ENCODE measurements at places on chromosomes 16 and 17. TPM values are rescaled to one million over a fixed set of nuclear protein-coding genes. Genes with fewer than 3 reads are reported as not detected.
A peak's percentile ranks its signal among the peaks of the same experiment; 100 is the strongest.

Gene SCNN1G
- total RNA-seq: 11.5 TPM

Gene NTN1
- total RNA-seq: 1.8 TPM

Gene LYRM9
- total RNA-seq: 21.7 TPM

Gene RTN4RL1
- total RNA-seq: 10.7 TPM

Gene MGAT5B
- 2.3 TPM for total RNA-seq

Gene SLC47A2
- total RNA-seq: 46.3 TPM

Gene MT1H
- total RNA-seq: 4.4 TPM

Gene KRT25
- total RNA-seq: not detected

Gene TERB1
- 0.19 TPM for total RNA-seq

Gene CEP112
- 27.4 TPM for total RNA-seq

Gene KRTAP4-5
- total RNA-seq: not detected

GRCh38 chr16:25109643-25110042 is 1.9 kb upstream of the LCMT1 start:
- no peak overlapping the region for H3K4me3 ChIP-seq
- no peaks in the 10 kb centered on the region for H3K27me3 ChIP-seq
- no peak for DNase-seq
- H3K27ac ChIP-seq: peak overlapping the region; percentile 24
- peaks cover 14% of the 10 kb centered on the region for H3K4me1 ChIP-seq

- no peak overlapping the region for H3K4me3 ChIP-seq
- H3K36me3 ChIP-seq: no peaks in the 10 kb centered on the region
- H3K4me1 ChIP-seq: peaks cover 2% of the 10 kb centered on the region
- H3K27ac ChIP-seq: no peak overlapping the region
Measured at GRCh38 chr16:17270683-17271109, 200.1 kb downstream of the XYLT1 start.

- H3K36me3 ChIP-seq: no peaks in the 10 kb centered on the region
- H3K27ac ChIP-seq: no peak overlapping the region
- H3K27me3 ChIP-seq: no peaks in the 10 kb centered on the region
- H3K4me3 ChIP-seq: no peak overlapping the region
- DNase-seq: no peak
- peaks cover 27% of the 10 kb centered on the region for H3K4me1 ChIP-seq
Measured at GRCh38 chr17:37792787-37793186, 47.9 kb upstream of the HNF1B start.

DNA sequence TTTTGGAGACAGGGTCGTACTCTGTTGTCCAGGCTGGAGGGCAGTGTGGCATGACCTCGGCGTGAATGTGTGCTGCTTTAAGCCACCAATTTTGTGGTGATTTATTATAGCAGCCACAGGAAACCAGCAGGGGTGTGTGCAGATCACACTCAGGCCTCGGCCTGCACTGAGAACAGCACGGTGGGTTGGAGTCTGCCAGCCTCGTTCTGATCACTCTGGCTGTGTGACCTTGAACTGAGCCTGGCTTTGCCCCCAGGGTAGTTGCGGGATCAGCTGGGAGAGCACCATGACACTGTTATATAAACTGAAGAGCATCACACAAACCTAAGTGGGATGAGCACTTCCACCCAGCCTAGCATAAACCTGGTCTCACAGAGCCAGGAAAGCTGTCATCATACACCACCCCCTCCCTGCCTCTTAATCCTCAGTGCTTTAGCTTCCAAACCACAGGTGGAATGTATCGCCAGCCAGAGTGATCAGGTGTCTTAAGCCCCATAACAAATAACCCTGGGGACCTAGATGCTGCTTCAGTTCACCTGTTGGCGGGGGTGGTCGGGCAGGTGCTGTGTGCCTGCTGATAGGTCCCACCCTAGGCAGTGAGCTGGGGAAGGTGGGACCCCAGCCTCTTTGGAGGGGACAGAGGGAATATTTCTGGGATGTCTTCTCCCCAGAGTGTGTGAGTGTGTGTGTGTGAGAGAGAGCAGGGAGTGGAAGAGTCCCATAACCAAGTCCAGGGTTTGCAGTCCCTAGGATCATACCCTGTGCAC is 28.6 kb upstream of the NDRG4 start:
- H3K27me3 ChIP-seq: peaks cover 5% of the 10 kb centered on the region
- DNase-seq: no peak
- H3K4me3 ChIP-seq: no peak overlapping the region

- H3K27me3 ChIP-seq: no peaks in the 10 kb centered on the region
- no peaks in the 10 kb centered on the region for H3K4me1 ChIP-seq
- peak; percentile 38 for DNase-seq
- no peak overlapping the region for H3K27ac ChIP-seq
Measured at GRCh38 chr16:56300891-56301850, 109.9 kb downstream of the GNAO1 start.

GRCh38 chr16:72467157-72467759 is 295.3 kb upstream of the PMFBP1 start:
- no peaks in the 10 kb centered on the region for H3K27me3 ChIP-seq
- no peaks in the 10 kb centered on the region for H3K36me3 ChIP-seq
- no peak for DNase-seq
- H3K27ac ChIP-seq: no peak overlapping the region

- DNase-seq: no peak
- H3K4me1 ChIP-seq: no peaks in the 10 kb centered on the region
- H3K36me3 ChIP-seq: peaks cover 39% of the 10 kb centered on the region
- H3K4me3 ChIP-seq: no peak overlapping the region
Measured at GRCh38 chr16:27508476-27508875, 41.2 kb downstream of the GTF3C1 start.

DNA sequence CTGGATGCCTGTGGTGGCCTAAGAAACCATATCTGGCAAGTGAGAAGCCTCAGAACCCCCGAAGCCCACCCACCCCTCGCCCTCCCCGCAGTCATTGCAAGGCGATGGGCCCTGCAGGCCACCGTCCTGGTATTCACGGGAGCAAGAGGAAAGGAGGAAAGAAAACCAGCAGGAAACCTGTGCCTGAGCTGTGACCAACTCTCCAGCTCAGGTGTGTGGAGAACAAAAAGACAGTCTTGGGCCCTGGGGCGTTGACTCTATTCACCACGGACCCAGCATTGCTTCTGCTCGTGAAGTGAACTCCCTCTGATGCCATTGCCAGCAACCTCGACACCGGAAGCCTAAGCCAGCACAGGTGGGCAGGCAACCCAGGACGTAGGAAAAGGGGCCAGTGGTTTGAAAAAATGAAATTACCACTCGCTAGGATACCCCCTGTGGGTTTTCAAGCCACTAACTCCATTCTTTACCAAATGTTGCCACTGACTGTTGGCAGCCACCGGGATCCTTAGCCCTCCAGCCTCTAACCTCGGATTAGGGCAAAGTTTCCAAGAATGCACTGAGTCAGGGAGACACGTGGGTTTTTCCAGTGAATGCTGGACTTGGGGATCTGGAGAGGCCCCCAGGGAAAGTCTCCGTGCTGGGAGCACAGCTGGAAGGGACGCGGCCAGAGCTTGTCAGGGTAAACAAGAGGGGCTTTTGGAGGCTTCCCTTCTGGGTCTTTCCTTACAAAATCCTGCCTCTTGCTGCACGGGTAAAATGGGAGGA is 25.1 kb downstream of the FA2H start:
- H3K36me3 ChIP-seq: no peaks in the 10 kb centered on the region
- H3K4me3 ChIP-seq: no peak overlapping the region
- no peak overlapping the region for H3K27ac ChIP-seq
- no peaks in the 10 kb centered on the region for H3K27me3 ChIP-seq

DNA sequence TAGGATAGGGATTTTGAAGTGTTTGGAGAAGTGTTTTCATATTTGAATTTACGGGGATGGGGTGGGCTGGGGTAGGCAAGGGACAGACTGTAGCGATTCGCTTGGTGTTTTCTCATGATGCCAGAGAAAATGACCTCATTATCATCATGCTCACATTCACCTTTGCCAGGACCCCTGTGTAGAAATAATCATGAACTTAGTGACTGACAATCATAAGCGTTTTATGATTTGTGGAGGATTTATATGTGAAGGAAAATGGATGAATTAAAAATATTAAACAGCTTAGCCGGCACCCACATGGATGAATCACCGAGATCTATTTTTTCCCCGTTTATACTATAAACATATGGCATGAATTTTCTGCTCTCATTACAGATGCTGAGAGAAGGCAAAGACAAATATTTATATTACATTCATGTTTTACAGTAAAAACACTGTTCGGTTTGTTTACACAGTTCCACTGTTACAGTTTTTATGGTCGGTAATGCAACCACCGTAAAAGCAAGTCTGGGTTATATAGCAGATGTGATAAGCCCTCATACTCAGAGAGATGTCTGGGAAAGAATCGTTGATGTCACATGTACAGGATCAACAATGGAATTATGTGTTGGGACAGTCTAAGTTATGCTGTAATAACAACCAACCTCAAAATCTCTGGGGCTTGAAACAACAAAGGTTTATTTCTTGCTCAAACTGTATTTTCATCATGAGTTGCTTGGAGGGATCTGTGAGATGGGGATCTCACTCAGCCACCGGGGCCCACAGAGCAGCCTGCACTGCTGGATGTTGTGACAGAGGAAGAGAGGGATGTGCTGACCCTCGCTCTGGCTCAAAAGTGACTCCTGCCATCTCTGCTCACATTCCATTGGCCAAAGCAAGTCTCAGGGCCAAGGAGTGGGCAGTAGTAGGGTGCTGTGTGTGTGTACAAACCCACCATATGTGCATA is 85.1 kb downstream of the WWOX start:
- no peak overlapping the region for H3K27ac ChIP-seq
- H3K27me3 ChIP-seq: no peaks in the 10 kb centered on the region
- H3K4me1 ChIP-seq: no peaks in the 10 kb centered on the region
- DNase-seq: no peak

DNA sequence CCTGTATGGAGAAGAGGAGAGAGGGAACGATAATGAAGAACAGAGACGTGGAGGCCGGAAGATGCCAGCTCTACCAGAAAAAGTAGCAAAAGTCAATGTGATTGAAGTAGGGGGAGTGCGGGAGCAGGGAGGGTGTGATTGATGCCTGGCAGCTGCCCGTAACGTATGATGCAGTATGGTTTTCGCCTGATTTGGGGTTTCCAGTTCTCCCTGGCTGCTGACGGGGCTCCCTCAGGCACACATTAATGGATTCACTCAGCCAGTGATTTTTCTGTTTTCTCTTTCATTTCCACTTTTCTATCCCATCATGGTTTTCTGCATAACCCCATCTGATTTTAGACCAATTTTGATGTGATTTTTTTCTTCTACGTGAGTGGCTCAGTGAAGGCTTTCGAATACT is 62.1 kb downstream of the PRKCA start:
- DNase-seq: no peak
- no peak overlapping the region for H3K27ac ChIP-seq
- no peaks in the 10 kb centered on the region for H3K36me3 ChIP-seq
- no peaks in the 10 kb centered on the region for H3K27me3 ChIP-seq
- no peak overlapping the region for H3K4me3 ChIP-seq
- H3K4me1 ChIP-seq: no peaks in the 10 kb centered on the region

GRCh38 chr17:78933959-78934568 is 8.9 kb upstream of the TIMP2 start:
- H3K27ac ChIP-seq: peak overlapping the region; percentile 36
- peaks cover 21% of the 10 kb centered on the region for H3K4me1 ChIP-seq
- H3K4me3 ChIP-seq: peak overlapping the region; percentile 38
- peak; percentile 95 for DNase-seq
- H3K36me3 ChIP-seq: no peaks in the 10 kb centered on the region

- no peak overlapping the region for H3K4me3 ChIP-seq
- no peak for DNase-seq
- H3K36me3 ChIP-seq: no peaks in the 10 kb centered on the region
- H3K27ac ChIP-seq: no peak overlapping the region
Measured at GRCh38 chr17:64174686-64175456, 44.9 kb upstream of the ERN1 start.

GRCh38 chr16:2817340-2818271 is 569 bp downstream of the PRSS21 start:
- no peak overlapping the region for H3K27ac ChIP-seq
- H3K4me3 ChIP-seq: no peak overlapping the region
- no peak for DNase-seq
- H3K36me3 ChIP-seq: no peaks in the 10 kb centered on the region

GRCh38 chr17:34981538-34982241 is 1.4 kb downstream of the LIG3 start:
- peaks cover 8% of the 10 kb centered on the region for H3K4me1 ChIP-seq
- no peaks in the 10 kb centered on the region for H3K36me3 ChIP-seq
- H3K4me3 ChIP-seq: peak overlapping the region; percentile 83
- no peaks in the 10 kb centered on the region for H3K27me3 ChIP-seq
- no peak for DNase-seq

- no peak for DNase-seq
- no peaks in the 10 kb centered on the region for H3K4me1 ChIP-seq
- H3K36me3 ChIP-seq: no peaks in the 10 kb centered on the region
Measured at GRCh38 chr16:24149102-24149501, 107.0 kb upstream of the CACNG3 start.

DNA sequence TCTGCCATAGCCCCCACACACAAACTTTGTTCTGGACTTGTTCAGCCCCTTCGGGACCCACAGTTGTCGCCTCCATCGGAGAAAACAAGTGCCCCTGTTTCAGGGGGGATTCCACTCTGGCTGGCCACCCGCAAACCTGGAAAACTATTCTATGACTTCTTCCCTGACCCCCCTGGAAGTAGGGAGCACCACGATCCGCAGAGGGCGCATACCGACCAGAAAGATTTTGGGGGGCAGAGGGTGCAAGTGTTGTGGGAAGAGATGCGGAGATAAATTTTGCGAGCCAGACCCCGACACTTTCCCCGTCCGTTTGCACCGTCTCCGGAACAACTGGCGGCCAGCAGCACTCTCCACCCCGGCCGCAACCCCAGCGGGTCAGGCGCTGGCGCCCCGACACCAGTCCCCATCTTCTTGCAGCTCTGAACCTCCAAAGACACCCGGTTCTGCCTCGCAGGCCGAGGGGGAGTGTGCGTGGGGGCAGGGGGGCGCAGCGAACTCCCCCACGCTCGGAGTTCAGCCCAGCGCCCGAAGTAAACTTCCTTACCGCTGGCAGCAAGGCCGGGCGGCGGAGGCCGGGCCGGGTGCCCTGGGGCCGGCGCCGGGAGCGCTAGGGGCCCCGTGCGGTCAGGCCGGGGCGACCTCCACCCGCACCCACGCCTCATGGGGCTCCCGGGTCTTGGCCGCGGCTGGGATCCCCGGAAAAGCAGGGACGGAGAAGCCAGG is 744 bp downstream of the SALL1 start:
- no peaks in the 10 kb centered on the region for H3K36me3 ChIP-seq
- peak; percentile 35 for DNase-seq
- H3K27me3 ChIP-seq: peaks cover 3% of the 10 kb centered on the region
- no peaks in the 10 kb centered on the region for H3K4me1 ChIP-seq

- peak overlapping the region; percentile 70 for H3K4me3 ChIP-seq
- H3K27me3 ChIP-seq: no peaks in the 10 kb centered on the region
- no peak for DNase-seq
- peaks cover 13% of the 10 kb centered on the region for H3K4me1 ChIP-seq
Measured at GRCh38 chr17:48541036-48541576, 3.8 kb downstream of the HOXB2 start.

- H3K4me3 ChIP-seq: no peak overlapping the region
- no peaks in the 10 kb centered on the region for H3K36me3 ChIP-seq
- H3K27me3 ChIP-seq: no peaks in the 10 kb centered on the region
- no peaks in the 10 kb centered on the region for H3K4me1 ChIP-seq
- H3K27ac ChIP-seq: no peak overlapping the region
- DNase-seq: no peak
Measured at GRCh38 chr16:79209308-79209707, 391.2 kb downstream of the MAF start.
